Body of pancreas (tissue), 4 donors: ENCODE measurements at places on chromosomes 12 and 14. TPM values are rescaled to one million over a fixed set of nuclear protein-coding genes. Genes with fewer than 3 reads are reported as not detected.

CCDC175 gene
- not detected for total RNA-seq

STYK1 gene
- 0.26 TPM for total RNA-seq

DNA sequence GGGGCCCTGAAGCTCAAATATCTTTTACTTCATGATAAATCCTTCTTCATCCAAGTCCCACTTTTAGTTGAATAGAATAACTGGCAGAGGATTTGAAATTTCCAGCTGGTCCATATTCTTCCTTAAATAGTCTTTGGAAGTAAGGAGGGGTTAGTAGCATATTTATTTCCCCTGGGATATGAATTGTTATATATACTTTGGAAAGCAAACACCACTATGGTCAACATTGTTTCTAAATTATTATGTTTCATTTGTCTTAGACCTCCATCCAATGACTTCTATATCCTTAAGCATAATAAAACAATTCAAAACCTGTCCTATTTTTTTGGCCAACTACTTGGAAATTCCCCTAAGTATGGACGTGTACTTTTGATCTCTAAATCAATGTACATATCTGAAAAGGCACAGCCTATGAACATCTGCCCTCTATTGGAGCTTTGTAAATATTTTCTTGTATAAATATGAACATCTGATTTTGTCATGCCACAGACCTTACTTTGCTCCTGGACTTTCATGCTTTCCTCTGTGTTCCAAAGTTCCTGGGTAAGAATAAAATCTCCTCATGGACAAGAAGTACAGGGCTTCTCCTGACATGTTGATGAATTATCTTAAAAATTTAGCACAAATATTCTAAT is 1212.0 kb downstream of the GALC start:
- DNase-seq: no peak

DNA sequence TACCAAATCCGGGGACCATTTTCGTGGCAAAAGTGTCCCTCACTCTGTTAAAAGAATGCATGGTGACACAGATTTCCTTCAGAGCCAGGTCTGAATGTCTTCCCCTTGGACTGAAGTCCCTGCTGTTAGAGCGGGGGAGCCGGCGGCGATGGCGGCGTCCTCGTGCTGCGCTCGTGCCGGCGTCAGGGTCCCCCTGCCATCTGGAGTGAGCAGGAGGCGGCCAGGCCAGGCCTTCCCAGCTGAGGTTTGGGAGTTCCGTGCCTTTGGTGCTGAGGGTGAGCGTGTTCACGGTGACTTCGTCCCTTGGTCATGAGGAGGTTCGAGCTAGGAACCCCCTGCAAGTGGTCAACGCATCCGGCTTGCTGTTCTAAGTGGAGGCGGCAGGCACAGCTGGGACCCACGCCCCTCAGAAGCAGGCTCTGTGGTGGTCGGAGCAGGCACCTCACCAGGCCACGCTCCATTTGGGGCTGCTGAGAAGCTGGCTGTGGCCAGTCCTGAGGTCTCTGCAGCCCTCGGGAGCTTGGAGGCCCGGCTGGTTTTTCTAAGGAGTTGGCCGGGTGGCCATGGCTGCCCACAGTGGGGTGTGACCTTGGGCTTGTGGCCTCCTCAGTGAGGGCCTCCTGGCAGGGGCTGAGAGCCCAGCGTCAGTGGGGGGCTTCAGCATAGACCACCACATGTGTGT is 9.5 kb downstream of the ZFYVE21 start:
- peak; percentile 31 for DNase-seq

- DNase-seq: no peak
Observed at GRCh38 chr12:98572010-98572409, 21.5 kb upstream of the SLC25A3 start.

DNA sequence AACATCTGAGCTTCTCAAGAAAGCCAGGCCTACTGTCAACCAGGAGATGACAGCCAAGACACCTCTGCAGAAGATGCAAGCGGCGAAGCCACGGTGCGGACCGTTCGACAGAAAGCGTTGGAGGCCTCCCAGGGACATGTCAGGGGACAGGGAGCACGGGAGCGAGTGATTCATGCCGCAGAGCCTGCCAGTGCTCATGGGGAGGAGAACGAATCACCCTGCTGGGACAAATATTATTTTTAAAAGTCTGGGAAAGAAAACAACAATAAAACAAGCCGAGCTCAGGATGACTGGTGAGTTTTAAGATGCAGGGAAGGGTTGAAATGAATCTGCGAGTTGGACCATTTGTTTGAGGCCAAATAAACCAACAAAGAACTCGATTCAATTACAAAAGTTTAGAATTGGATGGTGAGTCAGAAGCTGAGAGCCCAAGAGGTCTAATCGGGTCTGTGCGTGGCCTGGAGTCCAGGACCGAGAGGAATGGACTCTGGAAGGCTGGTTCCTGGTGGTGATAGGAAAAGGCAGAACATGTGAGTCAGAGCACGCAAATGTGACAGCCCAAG is 91.0 kb downstream of the RBM19 start:
- no peak for DNase-seq

GRCh38 chr12:116406529-116406928 is 129.0 kb upstream of the MED13L start:
- peak; percentile 62 for DNase-seq

GRCh38 chr12:43480591-43480990 is 71.4 kb downstream of the ADAMTS20 start:
- DNase-seq: no peak
